SW480 (cell line): ENCODE measurements at places on chromosomes 11 and 22.

- DNase-seq: no peak
Measured at GRCh38 chr11:22190827-22191463, 1.9 kb upstream of the ANO5 start.

DNA sequence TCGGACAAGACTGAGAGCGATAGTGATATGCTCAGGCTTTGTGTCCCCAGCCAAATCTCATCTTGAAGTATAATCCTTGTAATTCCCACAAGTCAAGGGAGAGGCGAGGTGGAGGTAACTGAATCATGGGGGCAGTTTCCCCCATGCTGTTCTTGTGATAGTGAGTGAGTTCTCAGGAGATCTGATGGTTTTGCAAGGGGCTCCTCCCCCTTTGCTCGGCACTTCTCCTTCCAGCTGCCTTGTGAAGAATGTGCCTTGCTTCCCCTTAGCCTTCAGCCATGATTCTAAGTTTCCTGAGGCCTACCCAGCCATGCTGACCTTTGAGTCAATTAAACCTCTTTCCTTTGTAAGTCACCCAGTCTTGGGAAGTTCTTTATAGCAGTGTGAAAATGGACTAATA lies 7.5 kb upstream of the FOLR2 start:
- no peak for DNase-seq

DNA sequence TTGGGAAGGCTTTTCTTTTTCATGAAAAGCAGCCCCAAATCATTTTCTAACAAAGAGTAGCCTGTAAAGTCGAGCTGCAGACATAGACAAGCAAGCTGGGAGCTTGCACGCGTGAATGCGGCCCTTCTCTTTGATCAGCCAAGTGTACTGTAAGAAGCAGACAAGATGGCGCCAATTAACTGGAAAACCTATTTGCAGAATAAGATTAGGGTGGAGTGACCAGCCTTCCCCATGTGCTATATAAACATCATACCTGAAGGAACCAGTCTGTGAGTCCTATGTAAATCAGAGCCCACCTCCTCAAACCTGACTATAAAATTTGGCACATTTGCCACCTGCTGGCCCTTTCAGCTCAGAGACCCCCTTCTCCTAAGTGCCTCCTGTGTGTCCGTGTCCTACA lies 982.7 kb downstream of the OPCML start:
- DNase-seq: no peak

DNA sequence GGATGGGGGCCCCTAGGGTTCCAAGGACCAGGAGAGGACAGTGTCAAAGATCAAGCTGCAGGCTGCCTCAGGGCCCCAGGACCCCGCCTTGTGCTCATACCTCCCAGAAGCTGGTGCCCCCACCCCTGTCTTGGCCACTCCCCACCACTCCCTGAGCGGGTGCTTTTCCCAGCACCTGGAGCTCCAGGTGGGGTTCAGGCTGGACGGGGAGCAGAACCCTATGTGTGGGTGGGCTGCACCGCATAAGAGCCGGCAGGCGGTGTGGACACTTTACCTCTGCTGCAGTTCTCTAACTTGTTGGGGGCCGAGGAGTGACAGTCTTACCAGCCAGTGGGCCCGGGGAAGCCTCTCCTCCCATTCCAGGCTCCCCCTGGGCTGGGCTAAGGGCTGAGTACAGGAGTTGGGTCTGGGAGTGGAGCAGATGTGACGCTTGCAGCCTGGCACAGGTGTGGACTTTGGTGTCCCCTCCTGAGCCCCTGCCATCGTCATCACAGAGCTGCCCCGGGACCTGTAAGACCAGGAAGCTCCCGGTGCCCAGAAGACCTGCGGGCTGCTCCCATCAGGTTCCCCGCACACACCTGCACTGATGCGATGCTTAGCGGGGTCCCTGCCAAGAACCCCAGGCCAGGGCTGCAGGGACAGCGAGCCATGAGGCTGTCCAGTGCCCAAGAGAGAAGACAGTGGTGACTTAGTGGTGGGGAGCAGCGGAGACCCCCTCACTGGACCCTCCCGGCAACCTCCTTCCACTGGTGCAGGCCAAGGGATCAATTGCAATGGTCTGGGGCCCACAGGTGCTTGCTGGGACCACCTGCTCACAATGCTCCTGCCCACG lies 674.5 kb downstream of the BRD1 start:
- DNase-seq: no peak

GRCh38 chr22:38298312-38299005 lies 18.8 kb downstream of the CSNK1E start:
- no peak for DNase-seq

GRCh38 chr11:57311109-57311936 lies 13.4 kb downstream of the TNKS1BP1 start:
- peak; percentile 96 for DNase-seq

GRCh38 chr22:29797351-29797750 lies 30.2 kb downstream of the UQCR10 start:
- DNase-seq: no peak

DNA sequence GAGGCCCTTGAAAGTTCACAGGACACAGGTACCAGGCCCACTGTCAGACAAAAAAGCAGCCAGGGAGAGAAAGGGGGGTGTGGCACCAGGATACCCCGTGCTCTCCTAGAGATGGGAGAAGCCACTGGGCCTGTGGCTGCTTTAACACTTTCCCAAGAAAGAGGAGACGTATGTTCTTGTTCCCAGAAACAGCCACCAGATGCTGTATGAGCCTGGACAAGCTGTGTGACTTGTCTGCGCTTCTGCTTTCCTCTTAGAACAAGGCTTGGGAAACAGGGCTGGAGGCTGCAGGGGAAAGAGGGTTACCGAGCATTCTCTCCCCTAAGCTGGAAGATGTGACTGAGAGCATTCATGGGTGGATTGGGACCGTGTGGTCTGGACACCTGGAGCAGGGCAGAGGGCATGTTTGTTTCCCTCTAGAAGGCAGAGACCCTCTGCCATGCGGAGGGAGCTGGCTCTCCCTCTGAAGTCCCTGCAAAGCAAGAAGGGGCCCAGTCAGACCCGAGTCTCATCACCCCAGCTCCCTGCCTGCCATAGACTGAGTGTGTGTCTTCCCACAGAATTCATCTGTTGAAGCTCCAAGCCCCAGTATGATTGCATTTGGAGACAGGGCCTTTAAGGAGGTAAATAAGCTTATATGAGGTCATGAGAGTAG lies 74.1 kb downstream of the TRIM29 start:
- no peak for DNase-seq

DNA sequence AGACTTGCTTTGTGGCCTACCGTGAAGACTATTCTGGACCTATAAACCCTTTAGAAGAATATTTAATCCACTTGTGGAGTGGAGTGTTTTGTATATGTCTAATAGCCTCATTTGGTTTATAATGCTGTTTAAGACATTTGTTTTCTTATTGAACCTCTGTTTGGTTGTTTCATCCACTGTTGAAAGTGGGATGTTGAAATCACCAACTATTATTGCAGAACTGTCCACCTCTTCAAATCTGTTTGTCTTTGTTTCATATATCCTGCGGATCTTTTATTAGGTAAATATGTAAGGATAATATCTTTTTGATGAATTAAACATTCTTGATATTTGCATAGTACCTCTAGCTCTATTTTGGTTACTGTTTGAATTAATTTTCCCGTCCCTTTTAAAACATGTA lies 49.1 kb downstream of the XKR3 start:
- DNase-seq: no peak

GRCh38 chr11:69076129-69076791 lies 27.5 kb downstream of the TPCN2 start:
- peak; percentile 90 for DNase-seq

DNA sequence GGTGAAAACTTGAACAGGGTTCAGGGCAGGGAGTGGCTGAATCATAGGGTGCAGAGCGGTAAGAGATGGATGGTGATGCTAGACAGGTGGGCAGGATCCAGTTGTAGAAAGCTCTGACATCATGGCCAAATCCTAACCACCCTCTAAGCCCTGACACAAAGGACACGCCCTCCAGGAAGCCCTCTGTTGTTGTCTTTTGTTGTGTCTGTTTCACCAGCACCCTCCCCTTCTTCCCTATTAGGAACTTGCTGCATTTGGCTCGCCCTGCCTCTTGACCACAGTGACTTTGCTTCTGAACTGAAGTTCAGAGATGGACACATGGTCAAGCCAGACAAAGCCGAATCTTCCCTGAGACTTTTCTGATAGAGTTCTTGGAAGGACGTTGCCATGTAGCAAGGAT lies 14.2 kb upstream of the APOL6 start:
- DNase-seq: peak; percentile 42

DNA sequence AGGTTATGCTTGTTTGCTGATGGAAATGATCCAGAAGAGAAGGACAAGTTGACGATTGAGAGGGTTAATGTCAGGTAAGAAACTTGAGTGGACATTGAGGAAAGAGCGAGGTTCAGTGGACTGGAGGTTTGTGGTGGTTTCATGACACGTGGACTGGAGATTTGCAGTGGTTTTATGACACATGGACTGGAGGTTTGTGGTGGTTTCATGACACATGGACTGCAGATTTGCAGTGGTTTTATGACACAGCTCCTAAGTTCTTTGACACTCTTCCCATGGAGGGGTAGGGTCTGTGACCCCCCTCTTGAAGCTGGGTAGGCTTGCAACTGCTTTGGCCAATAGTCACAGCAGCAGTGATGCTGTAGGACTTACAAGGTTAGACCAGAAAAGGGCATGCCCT lies 5.4 kb upstream of the MAPK8IP2 start:
- DNase-seq: no peak

DNA sequence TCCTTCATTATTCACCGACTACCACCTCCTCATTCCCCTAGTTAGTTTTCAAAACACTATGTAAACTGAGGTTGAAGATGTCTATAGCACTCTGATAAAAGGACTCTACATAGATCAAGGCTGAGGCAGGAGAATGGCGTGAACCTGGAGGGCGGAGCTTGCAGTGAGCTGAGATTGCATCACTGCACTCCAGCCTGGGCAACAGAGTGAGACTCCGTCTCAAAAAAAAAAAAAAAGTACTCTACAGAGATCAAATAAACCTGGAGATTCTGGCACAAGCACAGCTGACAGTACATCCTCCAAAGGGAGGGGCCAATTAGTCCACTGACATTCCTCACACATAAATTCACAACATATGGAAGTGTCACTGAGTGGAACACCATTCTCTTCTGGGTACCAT lies 31.0 kb downstream of the TSG101 start:
- no peak for DNase-seq

- no peak for DNase-seq
Measured at GRCh38 chr22:38754751-38755154, 1.0 kb downstream of the SUN2 start.

- no peak for DNase-seq
Measured at GRCh38 chr11:74696939-74697675, 34.1 kb downstream of the CHRDL2 start.

DNA sequence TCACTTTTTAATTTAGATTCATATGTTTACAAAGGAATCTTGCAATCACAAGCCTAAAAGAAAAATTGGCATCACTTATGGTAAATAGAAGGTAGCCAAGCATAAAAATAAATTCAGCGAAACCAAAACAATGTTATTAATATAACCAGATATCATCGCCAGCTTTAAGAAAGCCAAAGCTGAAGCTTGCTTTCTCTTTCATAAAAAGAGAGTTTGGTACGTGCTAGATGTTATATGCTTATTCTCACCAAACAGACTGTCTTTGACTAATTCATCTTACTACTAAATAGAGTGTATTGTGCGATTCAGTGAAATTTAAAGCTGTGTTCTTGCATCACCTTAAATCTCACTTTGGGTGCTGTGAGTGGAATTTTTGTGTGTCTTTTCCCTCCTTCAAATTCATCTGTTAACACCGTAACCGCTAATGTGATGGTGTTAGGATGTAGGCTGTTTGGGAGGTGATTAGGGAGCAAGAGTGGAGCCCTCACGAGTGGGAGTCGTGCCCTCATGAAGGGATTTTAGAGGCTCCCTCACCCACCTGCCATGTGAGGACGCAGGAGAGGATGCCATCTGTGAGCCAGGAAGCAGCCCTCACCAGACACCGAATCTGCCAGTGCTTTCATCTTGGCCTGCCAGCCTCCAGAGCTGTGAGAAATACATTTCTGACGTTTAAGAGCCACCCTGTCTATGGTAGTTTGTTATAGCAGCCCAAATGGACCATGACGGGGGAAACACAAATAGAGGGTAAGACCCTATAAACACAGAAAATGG lies 134.1 kb upstream of the TMEM45B start:
- no peak for DNase-seq

GRCh38 chr11:129728581-129728980 lies 87.1 kb upstream of the TMEM45B start:
- DNase-seq: peak; percentile 16

DNA sequence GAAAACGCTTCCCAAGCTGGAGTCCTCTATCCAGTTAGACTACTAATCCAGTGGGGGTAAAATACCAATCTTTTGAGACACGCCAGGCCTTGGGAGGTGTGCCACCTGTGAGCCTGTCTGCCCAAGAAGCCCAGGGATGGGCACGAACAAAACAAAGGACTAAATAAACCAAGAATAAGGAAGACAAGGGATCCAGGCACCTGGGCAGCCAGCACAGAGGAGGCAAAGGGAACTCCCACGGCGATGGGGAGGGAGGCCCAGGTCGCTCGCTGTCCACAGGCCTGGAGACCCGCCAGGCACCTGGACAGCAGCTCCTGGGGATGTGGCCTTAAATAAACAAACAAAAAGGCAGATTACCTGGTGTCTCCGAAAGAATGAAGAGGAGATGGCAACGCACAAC lies 31.4 kb downstream of the LRFN4 start:
- no peak for DNase-seq

- no peak for DNase-seq
Measured at GRCh38 chr11:116225236-116225635, 547.6 kb downstream of the BUD13 start.

- no peak for DNase-seq
Measured at GRCh38 chr11:47726878-47727514, 11.8 kb upstream of the AGBL2 start.

DNA sequence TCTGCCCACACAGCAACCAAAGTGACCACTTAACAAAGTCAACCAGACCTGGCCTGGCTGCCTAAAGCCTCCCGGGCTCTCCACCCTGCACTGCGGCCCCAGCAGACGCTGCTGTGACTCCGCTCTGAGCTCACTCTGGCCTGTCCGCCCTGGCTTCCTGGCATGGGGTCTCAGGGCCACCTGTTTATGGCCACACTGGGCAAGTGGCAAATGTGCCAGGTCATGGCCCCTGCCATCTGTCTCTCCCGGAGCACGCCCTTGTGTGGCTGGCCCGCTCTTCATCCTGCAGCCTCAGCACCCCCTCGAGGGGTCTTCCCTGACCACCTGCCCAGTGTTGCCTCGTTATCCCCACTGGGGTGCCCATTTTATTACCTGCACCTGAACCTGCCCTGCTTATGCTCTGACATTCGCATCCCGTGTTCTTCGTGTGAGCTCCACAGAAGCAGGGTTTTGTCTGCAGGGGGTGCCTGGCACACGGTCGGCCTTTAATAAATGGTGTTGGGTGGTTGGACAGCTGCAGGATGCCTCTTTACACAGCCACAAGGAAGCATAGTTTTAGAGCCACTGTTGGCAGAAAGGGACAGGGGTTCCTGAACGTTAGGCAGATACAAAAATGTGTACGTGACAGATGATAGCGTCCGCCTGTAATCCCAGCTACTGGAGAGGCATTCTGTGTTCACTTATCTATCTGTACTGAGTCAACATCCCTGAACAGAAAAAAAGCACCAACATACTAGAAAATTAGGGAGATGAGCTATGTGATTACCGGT lies 785.6 kb downstream of the TBC1D22A start:
- DNase-seq: no peak

- no peak for DNase-seq
Measured at GRCh38 chr22:43550672-43551071, 138.9 kb downstream of the MPPED1 start.

- DNase-seq: no peak
Measured at GRCh38 chr22:48709976-48710375, 1117.7 kb downstream of the BRD1 start.
